ENCODE measurements at places on chromosomes 5 and 9.

- DNase-seq = no peak
Measured at GRCh38 chr5:13566871-13567339, 377.6 kb downstream of the DNAH5 start.

- no peak for DNase-seq
Measured at GRCh38 chr9:136327304-136327974, at the start of gene GPSM1. Gene GPSM1, plus strand, starts transcription at chr9:136327539. Its CDS starts 157 bp downstream, at chr9:136327696.

DNA sequence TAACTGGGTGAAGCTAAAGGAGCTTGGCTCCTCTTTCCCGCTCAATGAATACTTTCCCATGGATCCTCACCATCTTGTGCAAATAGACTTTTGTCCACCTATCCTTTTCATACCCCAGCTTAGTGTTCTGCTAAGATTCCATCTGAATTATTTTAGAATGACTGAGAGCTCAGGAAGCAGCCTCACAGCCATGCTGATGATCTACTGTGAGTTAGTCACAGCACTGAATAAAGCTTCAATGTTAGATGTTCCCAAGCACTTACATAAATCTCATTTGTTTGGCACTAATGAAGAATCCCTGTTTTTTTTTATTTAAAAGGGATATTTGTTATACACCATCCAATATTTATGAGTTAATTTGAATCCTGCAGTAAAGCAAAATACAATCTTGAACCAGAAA, 317.6 kb upstream of the TRPC7 start:
- no peak for DNase-seq

DNA sequence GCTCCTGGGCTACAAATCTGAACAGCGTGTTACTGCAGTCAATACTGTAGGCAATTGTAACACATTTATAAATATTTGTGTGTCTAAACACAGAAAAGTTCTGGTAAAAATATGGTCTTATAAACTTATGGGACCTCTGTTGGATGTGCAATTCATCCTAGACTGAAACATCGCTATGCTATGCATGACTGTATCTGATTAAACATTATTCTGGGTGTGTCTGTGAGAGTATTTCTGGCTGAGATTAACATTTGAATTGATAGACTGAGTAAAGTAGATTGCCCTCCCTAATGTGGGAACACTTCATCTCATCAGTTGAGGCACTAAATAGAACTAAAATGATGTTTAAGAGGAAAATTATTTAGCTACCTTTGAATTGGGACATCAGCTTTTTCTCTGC, 24.3 kb upstream of the PRDM9 start:
- no peak for DNase-seq

GRCh38 chr9:23413541-23413940, 412.5 kb downstream of the ELAVL2 start:
- DNase-seq = no peak

- DNase-seq = no peak
Measured at GRCh38 chr5:187617-188451, 3.5 kb upstream of the LRRC14B start.

GRCh38 chr9:107504585-107505455, 15.3 kb upstream of the KLF4 start:
- DNase-seq = no peak

DNA sequence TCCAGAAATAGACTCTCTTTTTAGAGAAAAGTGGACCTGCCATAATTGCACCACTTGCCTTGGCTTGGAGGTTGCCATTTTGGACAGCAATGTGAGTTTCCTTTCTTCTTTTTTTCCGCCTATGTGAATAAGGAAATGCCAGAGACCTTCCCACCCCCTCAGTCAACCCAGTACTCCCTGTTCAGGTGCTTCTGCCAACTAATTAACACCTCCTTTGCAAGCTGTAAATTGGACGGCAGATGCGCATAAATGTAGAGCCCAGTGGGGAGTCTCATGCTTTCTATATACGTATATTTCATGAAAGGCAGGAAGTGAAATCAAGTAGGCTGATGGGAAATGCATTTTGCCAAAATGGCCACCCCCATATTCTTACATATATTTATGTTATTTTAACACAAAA, 269.8 kb upstream of the RFX3 start:
- DNase-seq = no peak

GRCh38 chr9:128168731-128169308, 8.8 kb downstream of the BBLN start:
- DNase-seq = no peak

DNA sequence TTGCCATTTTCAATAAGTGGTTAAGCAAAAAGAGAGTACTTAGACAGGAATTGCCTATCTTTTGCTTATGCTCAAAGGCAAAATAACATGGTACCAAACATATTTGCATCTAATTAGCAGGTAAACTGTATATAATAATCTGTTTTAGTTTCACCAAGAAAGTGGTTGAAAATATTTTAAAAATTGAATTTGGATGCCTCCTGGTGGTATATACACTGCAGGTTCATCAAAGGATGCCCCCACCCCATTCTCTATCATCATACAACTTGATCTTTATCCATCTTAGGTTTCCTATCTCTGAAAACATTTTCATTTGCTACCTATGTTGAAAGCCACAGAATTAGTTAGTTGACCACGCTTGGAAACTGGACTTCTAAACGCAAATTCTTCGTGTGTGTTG, 47.0 kb upstream of the MROH2B start:
- DNase-seq = no peak

GRCh38 chr9:124174433-124174832, 83.3 kb upstream of the NEK6 start:
- DNase-seq = no peak

DNA sequence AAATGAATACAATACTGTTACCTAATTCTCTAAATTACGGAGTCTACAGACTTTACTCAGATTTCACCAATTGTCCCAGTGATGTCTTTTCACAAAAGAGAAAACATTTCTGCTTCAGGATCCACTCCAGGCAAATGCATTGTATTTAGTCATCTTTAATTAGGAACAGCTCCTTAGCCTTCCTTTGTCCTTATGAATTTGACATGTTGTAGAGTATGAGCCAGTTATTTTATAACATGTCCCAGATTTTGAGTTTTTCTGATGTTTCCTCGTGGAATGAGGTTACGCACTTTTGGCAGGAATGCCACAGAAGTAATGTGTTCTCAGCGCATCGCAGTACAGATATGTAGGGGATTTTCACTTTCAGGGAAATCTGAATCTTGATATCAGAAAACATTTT, 10.5 kb downstream of the HABP4 start:
- DNase-seq = no peak

DNA sequence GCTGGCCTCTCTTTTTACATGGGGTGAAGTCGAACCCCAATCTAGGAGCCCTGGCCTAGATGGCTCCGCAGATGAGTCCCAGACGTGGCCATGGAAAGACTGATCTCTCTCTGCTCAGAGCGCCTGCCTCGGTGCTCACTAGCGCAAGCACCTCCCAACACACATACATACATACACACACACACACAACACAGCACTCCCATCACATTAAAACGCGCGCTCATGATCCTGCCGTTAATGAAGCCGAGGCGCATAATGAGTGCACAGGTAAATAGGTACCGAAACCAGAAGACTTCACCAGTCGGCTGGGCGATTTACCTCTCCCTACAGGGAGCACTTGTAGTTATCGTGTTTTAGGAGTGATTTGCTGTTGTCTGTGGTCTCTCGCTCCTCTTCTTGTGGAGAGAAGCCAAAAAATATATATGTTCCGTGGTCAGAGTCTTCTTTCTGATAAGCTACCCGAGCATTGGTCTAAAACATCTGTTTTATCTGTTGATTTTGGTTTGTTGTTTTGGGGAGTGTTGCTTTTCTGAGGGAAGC, 207.7 kb downstream of the MEF2C start:
- DNase-seq = no peak

- no peak for DNase-seq
Measured at GRCh38 chr5:166648736-166649135, 1642.7 kb upstream of the WWC1 start.

GRCh38 chr5:85760519-85760918, 857.2 kb upstream of the COX7C start:
- no peak for DNase-seq

DNA sequence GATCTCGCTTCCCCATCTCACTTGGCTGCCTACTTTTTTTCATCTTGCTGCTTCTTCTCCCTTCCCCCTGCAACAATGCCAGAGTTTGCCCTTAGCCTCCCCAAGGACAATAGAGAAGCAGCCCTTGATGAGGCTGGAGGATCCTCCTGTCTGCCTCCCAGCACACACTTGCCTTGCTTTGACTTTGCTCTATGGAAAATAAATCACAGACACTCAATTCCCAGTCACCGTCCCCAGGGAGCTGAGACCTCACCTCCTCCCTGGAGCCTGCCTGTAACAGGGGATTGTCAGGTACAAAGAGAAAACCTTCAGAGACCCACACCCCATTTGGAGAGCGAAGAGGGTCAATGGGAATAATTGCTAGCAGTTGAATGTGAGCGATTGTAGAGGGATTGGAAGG, 242.1 kb upstream of the ZNF462 start:
- no peak for DNase-seq

- no peak for DNase-seq
Measured at GRCh38 chr9:134686896-134687295, 45.3 kb downstream of the COL5A1 start.

- no peak for DNase-seq
Measured at GRCh38 chr5:61410811-61411210, 78.8 kb downstream of the ZSWIM6 start.

DNA sequence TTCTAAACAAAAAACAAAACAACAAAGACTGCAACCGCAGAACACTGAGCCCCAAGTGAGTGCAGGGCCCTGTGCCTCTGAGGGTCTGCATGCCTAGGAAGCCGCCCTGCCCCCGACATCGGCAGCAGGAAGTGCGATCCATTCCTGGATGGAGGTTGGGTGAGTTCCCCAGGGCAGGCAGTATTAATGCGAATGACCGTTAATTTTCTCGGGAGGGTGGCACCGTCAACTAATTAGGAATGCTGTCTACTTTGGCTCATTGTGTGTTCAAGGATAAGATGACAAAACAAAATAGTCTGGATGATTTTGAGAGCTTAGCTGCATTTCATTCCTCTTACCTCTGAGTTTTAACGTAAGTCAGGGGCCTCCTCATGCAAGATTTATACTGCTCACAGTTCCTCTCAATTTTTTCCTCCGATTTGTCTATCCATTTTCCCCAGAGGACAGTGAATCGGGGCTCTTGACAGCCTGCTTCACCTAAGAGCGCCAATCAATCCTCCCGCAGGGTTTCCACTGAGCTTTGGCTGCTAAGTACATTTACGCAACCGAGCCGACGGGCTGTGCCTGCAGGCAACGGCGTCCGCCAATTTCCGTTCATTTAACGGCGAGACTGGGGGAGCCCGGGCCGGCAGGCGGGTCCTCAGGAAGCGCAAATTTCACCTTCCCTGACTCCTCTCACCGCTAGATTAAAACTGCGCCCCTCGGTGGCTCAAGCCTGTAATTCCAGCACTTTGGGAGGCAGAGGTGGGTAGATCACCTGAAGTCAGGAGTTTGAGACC, 2.9 kb upstream of the NXNL2 start:
- no peak for DNase-seq

DNA sequence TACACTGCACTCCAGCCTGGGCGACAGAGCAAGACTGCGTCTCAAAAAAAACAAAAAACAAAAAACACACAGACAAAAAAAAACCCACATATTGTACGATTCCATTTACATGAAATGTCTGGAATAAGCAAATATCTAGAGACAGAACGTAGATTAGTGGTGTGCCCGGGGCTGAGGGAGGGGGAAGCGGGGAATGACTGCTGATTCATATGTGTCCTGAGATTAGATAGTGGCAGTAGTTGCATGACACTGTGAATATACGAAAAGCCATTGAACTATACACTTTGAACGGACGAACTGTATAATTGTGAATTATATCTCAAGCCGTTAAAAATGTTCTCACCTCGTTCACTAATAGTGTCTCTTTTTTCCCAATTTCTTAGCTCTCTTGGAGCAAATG, 23.9 kb downstream of the FGF1 start:
- no peak for DNase-seq

- no peak for DNase-seq
Measured at GRCh38 chr9:23153058-23153457, 673.0 kb downstream of the ELAVL2 start.

- no peak for DNase-seq
Measured at GRCh38 chr5:148457183-148457620, 73.4 kb downstream of the FBXO38 start.

All from stimulated activated CD8-positive, alpha-beta memory T cell treated with anti-CD3 and anti-CD28 coated beads, Interleukin-4, amount 100 ng/mL, for 1 hour (primary cell).